ENCODE measurements at places on chromosomes 3 and 15.

DNA sequence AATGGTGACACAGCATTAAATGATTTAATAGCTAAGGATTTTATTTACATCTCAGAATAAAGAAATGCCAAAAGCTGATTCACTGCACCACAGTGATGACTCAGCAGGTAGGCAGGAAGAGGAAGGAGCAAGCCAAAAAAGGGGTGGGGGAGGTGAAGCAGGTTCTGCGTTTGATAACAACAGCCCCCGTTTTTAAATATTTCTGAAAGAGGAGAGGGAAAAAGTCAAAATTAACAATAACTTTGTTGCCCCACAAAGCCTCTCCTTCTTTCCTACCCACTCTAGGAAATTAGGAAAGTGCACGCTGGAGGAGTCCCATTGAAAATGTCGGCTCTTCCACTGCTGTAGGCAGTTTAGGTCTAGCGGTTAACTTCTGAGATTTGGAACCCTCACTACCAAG is 9.9 kb upstream of the CCDC54 start:
- no peak for DNase-seq

GRCh38 chr3:63043631-63044030 is 168.4 kb upstream of the CADPS start:
- DNase-seq, result no peak

GRCh38 chr3:60289341-60290121 is 961.7 kb downstream of the FHIT start:
- no peak for DNase-seq

DNA sequence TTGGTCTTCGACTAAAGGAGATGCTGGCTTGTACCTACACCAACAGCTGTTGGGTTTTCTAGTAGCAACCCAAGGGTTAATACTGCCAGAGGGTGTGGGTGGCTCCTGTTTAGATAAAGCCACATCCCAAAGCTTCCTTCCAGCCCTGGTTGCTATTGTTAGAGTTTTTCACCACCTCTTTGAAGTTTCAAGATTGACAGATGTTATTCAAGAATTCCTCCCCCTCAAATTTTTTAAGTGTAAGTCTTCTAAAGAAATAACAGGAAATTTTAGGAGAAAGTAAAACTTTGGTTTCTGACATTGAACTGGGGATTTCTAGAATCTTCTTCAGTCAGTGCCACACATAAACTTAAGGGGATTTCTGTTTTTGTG is 60.9 kb downstream of the TGFBR2 start:
- DNase-seq, result no peak

DNA sequence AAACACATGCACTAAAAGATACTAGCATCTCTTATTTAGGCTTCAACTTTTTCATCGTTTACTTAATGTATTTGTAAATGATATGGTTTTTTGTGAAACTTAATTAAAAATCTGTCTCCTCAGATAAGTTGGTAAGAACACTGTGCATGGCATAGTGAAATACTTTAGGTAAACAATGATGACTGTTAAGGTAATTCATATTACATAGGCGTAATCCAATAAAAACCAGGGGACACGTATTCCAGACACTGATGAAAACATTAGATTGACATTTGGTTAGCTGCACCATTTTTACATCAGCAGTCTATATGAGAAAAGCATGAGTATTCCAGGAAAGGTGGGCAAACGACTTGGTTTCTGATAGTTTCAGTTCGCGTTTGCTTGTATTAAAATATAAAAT is 170.0 kb downstream of the MBNL1 start:
- no peak for DNase-seq

DNA sequence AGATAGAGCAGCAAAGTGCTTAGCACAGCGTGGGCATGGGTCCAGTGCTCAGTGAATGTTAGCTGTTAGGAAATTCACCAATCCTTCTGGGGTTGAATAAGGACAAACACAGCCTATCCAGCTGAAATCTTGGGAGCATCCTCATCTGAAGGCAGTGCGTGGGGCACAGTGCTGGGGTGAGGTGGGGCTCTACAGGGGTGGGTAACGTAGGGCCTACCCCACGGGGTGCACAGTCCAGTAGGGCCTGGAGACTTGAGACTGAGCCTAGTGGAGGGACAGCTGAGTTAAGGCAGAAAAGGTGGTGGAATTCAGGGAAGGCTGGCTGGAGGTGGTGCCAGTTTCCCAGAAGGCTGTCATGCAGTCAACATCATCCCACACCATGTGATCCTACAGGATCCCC is 73.0 kb downstream of the ISG20 start:
- DNase-seq, result no peak

DNA sequence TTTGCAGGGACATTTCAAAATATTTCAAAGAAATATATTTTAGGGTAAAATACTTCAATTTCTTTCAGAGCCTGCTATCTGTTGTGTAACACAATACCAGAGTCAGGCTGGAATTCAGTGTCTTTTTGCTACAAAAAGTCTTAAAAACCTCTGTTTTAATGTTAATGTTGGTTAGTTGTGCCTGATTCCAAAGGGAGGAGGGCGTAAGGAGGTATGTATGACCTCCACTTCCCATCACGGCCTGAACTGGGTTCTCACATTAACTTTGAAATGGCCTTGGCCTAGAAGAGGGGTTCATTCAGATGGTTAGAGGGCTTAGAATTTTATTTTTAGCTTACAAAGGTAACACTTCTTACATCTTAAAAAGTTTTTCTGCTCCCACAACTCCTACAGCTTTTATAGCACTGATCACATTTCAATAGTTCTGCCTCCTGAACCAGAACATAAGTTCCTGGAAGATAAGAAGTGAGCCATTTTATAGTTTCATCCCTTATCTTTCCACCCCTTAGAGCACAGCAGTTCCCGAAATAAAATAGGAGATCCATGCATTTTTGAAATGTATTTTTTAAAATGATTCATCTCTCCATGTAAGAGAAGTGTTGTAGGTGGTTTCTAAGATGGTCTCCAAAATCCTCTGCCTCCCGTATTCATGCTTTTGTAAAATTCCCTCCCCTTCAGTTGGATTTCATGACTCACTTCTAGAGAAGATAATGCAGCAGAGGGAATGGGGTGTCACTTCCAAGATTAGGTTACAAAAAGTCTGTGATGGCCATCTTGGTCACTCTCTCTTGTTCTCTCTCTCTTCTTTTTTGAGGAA is 543.1 kb upstream of the NECTIN3 start:
- DNase-seq, result no peak

GRCh38 chr3:94303897-94304296 is 241.0 kb downstream of the NSUN3 start:
- no peak for DNase-seq

- no peak for DNase-seq
These were observed 42.8 kb downstream of the TLE3 start for GRCh38 chr15:70054884-70055387.

DNA sequence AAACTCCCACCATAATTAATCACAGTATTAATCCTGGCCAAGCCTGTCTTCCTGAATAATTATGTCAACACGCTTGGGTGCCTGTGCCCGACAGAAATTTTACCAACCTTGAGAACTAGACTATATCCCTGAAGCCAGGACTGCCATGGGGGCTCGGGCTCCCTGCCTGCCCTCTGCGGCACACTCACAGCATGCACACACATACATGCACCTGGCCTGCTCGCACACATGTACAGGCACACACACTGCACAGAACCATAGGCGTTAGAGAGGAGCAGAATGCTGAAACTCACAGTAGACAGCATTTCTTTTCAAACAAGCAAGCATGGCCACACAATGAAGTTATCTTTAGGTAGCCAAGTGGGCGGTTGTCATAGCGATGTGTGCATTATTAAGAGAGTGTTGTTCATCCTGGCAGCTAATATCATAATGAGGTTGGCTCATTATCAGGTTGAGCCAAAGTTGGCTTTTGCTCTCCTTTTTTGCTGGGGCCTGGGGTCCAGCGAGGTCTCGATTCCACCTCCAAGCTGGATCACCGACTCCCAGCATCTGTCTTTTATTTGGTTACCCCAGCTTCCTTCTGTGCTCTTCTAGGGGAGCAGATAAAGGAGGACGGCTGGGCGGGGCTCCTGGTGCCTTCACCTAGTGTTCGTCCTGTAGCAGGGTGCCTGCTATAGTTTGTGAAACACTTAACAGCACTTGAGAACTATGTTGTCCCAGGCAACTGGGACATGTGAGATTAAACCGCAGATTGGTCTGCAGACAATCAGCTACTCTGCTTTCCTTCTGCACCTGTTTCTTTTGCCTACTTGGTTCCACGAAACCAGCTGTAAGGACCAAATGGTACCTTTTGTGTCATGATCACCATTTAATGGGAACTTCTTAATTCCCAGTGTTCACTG is 91.4 kb downstream of the ZNF621 start:
- DNase-seq, result no peak

- no peak for DNase-seq
These were observed 21.5 kb downstream of the FAM43A start for GRCh38 chr3:194707147-194707540.

DNA sequence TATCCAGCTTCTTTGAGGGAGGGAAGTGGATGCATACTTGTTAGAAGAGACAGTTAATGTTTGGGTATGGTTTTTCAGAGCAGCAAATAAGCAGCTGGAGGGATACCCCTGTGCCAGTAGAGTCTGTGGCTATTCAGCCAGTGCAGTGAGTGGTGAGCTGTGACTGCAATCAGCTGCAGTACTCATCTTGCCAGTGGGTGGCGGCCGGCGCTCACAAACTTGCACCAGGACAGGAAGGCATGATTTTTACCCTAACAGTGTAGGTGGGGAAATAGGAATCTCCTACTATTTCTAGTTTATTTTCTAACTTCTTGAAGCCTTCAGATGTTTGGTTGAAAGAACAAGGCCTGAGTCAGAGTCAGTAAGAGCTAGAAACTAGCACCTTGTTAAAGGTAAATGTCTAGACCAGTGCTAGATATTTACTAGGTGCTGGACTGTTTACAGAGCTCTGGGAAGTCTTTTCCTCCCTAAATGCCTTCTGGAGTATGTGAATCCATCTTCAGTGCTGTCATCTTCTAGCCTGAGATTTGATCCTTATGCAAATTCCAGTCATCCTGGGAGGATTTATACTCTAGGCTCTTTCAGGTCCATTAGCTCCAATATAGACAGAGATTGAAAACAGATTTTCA is 23.6 kb downstream of the TIMP4 start:
- no peak for DNase-seq

- DNase-seq, result no peak
These were observed 26.2 kb downstream of the FAM43A start for GRCh38 chr3:194711913-194712312.

DNA sequence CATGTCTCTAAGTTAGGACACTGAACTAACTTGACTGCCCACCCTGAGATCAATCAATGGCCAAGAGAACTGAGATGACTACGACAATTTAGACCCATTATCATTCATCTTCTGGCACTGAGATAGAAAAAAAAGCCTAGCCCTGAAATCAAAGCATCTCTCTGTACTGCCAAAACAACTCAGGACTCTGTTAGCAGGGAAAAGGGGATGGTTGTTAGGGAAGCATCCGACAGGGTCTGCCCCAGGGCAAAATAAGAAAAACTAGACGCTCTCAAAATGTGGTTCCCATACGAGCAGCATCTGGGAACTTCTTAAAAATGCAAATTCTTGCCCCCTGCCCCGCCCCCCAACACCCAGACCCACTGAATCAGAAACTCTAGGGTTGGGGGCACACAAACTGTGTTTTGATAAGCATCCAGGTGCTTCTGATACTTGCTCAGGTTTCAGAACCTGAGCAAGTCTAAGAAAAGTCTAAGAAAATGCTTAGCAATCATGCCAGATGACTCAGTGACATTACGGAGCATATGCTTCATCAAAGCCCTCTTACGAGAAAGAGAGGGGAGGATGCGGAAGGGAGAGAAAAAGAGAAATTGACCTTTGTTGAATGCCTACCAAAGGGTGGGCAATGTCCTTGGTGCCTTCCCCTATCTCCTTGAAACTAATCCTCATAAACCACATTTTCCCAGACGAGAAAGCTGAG is 172.8 kb upstream of the HES1 start:
- no peak for DNase-seq

- no peak for DNase-seq
These were observed 16.7 kb upstream of the TBL1XR1 start for GRCh38 chr3:177213801-177214535.

- no peak for DNase-seq
These were observed 85.9 kb upstream of the ABHD2 start for GRCh38 chr15:89002281-89002761.

DNA sequence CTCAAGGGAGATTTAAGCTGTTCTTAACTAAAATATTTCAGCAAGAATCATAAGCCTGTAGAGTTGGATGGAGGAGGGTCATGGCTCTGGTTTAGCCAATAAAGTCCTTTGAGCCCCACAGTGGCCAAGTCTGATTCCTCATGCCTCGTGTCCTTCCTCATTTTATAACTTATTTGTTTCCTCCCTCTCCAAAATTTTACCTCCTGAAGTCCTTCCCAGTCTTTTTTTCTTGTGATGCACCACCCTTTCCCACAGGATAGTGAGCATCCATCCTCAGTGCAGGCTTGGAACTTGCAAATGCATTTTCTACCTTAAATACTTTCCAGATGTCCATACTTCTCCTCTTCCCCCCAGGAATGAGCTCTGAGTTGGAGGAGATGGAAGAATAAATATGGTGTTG is 162.7 kb upstream of the AGTR1 start:
- DNase-seq, result no peak

- DNase-seq, result no peak
These were observed 7.4 kb downstream of the TRANK1 start for GRCh38 chr3:36937492-36937891.

- DNase-seq, result no peak
These were observed 158.6 kb upstream of the LMCD1 start for GRCh38 chr3:8343058-8343457.

DNA sequence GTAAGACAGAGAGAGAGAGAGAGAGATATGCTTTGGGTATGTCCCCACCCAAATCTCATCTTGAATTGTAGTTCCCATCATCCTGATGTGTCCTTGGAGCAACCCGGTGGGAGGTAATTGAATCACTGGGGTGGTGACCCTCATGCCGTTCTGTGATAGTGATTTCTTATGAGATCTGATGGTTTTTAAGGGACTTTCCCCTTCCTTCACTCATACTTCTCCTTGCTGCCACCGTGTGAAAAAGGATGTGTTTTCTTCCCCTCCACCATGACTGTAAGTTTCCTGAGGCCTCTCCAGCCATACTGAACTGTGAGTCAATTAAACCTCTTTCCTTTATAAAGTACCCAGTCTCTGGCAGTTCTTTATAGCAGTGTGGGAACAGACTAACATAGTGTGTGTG is 60.3 kb downstream of the EOMES start:
- DNase-seq, result no peak

DNA sequence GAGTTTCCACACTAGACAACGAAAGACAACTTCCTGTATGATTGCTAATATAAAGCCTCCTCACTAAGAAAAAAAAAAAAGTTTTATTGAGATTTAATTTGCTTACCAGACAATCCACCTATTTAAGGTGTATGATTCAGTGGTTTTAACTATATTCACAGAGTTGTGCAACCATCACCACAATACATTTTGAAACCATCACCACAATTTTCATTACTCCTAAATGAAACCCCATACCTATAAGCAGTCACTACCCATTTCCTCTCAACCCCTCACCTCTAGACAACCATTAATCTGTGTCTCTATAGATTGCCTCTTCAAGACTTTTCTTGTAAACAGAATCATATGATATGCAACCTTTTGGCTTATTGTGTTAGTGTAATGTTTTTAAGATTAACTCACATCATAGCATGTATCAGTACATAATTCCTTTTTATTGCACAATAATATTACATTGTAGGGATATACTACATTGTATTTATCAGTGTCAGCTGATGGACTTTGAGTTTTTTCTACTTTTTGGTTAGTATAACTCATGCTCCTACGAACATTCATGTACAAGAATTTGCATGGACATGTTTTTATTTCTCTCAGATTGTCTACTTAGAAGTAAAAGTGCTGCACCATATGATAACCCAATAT is 339.7 kb downstream of the NLGN1 start:
- no peak for DNase-seq

- no peak for DNase-seq
These were observed 108.3 kb downstream of the TFDP2 start for GRCh38 chr3:142040941-142041491.
